Hematopoietic multipotent progenitor cell treated with erythropoietin and hydrocortisone succinate and interleukin-3 and kit ligand, for 17 days (in vitro differentiated cells): ENCODE measurements at places on chromosomes 2 and 18.

- no peak for DNase-seq
Measured at GRCh38 chr2:17638196-17638743, 97.8 kb downstream of the VSNL1 start.

DNA sequence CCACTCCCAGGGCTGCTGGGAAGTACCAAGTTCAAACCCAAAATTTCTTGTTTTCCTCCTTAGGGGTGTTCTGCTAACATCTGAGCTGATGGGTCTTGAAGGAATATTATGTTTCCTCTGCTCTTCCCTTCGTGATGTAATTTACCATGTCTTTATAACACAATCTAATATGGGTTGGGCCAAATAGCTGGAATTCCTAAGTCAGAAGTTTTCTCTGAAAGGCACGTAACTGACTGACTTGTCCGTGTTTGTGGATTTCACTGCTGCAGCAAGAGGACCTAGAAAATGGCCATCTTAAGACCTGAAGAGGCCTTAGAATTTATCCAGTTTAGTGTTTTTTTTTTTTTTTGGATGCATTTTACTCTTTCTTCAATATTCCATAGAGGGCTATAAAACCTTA is 256.7 kb downstream of the DCDC2C start:
- no peak for DNase-seq

DNA sequence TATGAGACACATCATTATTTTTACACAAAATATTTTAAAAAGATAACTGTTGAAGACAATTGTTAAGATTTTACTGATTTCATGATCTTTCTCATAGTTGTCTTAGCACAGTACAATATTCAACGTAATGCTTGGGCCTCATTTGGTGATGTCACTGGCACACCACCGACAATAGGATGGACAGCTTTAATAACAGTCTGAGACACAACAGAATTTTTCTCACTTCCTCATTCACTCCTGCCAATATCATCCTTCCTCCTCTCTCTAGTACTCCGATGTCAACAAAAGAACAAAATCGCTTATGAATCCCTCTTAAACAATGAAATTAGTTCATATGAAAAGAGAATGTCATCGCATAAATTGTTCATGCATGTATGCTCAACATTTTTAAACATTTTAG is 461.9 kb upstream of the CDH7 start:
- DNase-seq, result no peak

- peak; percentile 72 for DNase-seq
Measured at GRCh38 chr2:201860636-201861066, 54.3 kb downstream of the CDK15 start.

DNA sequence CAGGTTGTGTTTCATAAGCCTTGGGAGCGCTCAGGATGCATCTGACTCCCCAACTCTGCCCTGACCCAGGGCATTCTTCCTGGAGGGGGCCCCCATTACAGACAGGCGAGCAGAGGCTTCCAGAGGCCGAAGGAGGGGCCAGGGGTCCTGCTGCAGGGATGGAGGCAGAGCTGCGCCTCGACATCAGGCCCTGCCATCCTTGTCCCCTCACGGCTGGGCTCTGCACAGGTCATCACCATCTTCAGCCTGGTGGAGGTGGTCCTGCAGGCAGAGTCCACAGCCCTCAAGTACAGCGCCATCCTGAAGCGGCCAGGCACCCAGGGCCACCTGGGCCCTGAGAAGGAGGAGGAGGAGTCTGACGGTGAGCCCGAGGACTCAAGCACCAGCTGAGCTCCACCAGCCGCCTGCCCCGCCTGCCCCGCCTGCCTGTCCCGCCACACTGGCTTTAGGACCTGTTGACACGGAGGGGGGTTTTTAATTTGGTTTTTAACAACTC is 42.3 kb upstream of the ALPP start:
- no peak for DNase-seq

DNA sequence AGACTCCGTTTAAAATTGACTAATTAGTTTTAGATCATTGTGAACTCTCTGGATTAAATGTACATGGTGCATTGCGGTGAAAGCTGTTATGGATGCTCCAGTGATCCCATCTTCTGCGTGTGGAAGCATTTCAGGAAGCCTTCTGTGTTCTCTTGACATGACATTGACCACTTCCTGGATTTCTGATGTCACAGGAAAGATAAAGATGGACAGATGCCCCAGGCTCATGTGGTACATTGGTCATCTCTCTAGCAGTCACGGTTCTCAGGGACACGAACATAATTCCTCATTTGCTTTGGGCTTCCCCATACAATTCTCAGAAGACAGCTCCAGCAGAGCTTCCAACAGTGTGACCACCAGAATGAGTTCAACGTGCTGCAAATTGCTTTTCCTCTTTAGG is 26.9 kb downstream of the AGAP1 start:
- no peak for DNase-seq
